ENCODE measurements at places on chromosomes 5 and 9.

DNA sequence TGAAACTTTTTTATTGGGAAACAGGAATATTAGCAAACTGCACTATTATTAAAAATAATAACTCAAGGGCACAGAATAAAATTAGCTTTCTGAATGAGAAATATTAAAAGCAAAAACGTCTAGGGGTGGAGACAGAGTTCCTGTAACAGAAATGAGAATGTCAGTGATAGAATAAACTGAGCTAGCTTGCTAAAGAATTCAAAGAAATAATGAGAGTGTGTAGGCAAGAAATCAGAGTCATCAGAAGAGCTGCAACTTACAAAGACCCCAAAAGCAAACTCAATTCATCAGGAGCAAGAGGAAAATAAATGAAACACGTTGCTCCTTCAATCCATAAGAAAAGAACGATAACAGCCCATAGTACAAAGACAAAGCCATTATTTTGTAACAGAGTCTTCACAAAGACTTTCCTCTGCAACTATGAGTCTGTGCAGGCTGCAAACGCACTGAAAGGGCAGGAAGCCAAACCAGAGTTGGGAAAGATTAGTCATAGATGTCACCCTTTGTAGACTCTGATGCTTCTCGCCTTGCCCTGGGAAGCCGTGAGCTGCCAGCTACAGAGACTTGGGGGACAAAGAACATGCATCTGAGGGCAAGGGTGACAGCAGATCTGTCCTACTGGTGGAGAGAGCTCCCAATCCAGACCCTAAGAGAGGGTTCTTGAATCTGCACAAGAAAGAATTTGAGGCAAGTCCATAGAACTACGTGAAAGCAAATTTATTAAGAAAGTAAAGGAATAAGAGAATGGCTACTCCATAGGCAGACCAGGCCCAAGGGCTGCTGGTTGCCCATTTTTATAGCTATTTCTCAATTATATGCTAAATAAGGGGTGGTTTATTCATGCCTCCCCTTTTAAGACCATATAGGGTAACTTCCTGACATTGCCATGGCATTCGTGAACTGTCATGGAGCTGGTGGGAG, 40.8 kb downstream of the SHC3 start:
- DNase-seq = no peak

DNA sequence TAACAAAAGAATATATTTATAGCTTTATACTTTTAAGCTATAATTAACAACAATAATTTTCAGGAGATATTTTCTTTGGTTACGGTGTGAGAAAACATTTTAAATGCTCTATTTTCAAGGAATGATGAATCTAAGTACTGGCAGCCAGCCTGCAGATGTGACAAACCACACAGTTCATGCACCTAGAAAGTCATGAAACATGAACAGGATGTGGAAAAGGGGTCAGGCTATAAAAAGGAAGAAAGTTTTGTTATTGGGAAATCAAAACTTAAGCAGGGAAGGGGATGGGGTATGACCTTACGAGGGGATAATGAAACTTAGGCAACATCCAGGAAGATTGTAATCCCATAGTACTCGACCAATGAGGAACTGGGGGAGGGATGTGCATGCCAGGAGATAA, 508.7 kb upstream of the GRAMD2B start:
- DNase-seq = no peak

DNA sequence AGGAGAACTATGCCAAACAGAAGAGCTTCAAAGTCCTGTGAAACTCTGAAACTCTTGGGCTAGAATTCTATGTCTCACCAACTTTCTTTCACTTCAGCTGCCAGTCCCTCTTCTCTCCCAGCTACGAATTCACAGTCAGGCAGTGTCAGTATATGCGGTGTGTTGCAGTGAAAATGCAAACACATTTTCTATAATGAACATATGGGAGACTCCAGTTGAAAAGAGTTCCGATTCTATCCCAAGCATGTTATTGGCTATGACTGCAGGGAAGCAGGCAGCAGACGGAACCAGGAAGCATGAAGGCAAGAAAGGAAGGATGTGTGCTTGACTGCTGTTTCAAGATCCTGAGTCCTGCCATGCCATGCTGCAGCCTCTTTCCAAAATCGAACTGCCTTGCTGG, 515.7 kb upstream of the TLE4 start:
- no peak for DNase-seq

- no peak for DNase-seq
Measured at GRCh38 chr5:179137016-179137642, 77.0 kb downstream of the ZNF354C start.

GRCh38 chr9:124415852-124416484, 726 bp upstream of the PSMB7 start:
- no peak for DNase-seq

- DNase-seq = no peak
Measured at GRCh38 chr9:70801181-70801829, 320.1 kb downstream of the TRPM3 start.

GRCh38 chr5:163760498-163760897, 255.1 kb downstream of the MAT2B start:
- no peak for DNase-seq

GRCh38 chr5:150645070-150645700, 4.7 kb downstream of the SYNPO start:
- no peak for DNase-seq

- no peak for DNase-seq
Measured at GRCh38 chr9:34227445-34227844, 48.6 kb downstream of the UBAP1 start.

GRCh38 chr9:79583952-79584654, 12.3 kb downstream of the TLE4 start:
- DNase-seq = no peak

DNA sequence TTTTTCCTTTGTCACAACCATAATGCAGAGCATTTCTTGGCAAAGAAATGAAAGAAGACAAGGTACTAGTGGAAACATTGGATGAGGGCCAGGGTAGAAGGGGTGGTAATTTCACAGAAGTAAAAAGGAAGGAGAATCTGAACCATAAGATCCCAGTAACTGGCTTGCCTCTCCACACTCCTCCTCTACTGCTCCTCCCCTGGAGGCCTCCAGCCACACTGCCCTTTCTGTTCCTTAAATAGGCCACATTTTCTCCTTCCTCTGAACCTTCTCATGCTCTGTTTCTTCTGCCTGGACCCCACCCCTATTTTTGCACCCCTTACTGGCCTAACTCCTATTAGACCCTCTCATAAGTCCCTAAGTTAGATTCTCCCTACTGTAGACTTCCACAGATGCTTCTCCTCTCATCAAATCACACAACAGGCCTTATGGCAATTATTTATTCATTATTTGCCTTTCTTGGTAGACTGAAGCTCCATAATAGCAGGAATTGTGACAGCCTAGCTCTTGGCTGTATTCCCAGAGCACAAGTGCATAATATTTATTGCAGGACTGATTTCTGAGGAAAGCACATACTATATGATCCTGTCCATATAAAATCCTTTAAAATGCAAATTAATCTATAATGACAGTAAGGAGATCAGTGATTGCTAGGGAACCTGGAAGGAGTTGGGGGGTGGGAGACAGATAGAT, 31.3 kb upstream of the GRIA1 start:
- no peak for DNase-seq

GRCh38 chr9:124019771-124020519, 8.4 kb downstream of the LHX2 start:
- no peak for DNase-seq

- no peak for DNase-seq
Measured at GRCh38 chr9:130446101-130446861, 1.5 kb downstream of the ASS1 start.

GRCh38 chr5:104184264-104184663, 621.7 kb upstream of the NUDT12 start:
- no peak for DNase-seq

- no peak for DNase-seq
Measured at GRCh38 chr9:112747094-112747493, 3.5 kb upstream of the SNX30 start.

DNA sequence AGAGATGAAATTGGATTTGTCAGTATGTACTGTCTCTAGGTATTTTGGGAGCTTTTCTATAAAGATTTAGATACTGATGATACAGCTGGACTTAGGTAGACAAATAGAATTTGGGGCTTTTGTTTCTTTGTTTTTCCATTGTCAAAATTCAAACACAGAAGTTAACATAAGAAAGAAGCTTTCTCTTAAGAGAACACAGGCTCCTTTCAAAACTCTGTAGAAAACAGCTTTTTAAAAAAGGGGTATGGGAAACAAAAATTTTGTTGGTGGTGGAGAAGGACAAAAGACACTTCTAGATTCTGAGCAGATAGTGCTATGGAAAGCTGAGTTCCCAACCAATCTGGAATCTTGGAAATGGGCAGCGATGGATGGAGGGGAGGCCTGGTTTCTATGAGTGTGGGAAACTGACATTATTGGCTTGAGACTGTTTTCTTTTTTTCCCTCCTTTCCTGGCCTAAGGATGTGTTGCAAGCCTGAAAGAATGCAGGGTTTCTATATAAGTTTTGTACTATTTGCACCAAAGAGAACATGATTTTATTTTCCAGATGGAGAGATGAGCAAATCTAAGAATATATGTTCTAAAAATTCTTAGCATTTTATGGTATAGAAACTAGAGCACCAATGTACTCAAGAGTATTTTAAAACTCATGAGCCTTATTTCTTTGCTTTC, 240.0 kb downstream of the PRR16 start:
- DNase-seq = no peak

GRCh38 chr9:6793203-6793602, 35.4 kb downstream of the KDM4C start:
- no peak for DNase-seq

DNA sequence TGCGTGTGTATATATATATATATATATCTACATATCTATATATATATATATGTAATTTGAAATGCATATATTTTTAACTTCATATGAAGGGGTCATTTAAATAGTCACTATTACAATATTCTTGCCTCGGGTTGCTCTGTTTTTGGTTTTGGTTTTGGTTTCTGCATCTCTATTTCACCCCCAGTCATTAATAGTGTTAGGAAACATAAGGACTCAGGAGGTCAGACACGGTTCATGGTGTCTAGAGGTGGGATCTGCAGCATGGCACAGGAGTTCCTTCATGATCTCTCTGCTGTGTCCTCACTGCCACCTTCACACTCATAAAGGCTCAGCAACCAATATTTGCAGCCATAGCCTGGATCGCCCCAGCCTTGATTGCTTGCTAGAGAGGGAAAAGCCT, 16.6 kb downstream of the C5orf58 start:
- no peak for DNase-seq

DNA sequence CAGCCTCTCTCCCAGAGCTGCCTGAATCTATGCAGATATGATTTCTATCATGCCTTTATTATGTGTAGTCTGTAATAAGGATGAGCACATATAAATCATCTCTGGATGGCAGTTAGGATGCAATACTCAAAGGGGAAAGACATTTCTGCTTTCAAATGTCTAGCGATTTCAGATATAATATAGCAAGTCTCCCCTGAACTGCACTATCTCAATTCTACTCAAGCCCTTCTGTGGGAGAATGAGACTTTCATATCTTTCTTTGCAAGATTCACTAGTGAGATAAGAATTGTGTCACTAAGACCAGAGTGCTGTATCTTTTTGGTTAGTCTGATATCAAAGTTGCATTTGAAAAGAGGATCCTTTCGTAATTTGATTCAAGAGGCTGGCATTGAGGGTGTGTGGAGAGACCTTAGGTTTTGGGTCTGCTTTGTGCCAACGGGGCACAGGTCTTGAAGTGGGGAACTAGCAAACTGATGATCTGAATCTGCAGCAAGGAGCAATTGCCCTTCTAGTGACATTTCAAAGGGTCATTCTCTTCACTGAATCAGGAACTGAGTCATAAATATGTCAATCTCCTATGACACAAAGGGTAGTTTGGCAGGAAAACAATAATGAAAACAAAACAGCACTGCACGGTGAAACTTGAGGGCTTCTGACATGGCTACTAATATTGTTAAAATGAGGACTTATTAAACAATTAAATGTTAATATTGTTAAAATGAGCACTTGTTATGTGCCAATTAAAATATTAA, 305.5 kb upstream of the CLINT1 start:
- no peak for DNase-seq
